Activated T-helper 1 cell treated with anti-CD3 and anti-CD28 coated beads, Interleukin-2, amount 50 U/mL, for 16 hours (primary cell): ENCODE measurements at places on chromosomes 6 and 20.

DNA sequence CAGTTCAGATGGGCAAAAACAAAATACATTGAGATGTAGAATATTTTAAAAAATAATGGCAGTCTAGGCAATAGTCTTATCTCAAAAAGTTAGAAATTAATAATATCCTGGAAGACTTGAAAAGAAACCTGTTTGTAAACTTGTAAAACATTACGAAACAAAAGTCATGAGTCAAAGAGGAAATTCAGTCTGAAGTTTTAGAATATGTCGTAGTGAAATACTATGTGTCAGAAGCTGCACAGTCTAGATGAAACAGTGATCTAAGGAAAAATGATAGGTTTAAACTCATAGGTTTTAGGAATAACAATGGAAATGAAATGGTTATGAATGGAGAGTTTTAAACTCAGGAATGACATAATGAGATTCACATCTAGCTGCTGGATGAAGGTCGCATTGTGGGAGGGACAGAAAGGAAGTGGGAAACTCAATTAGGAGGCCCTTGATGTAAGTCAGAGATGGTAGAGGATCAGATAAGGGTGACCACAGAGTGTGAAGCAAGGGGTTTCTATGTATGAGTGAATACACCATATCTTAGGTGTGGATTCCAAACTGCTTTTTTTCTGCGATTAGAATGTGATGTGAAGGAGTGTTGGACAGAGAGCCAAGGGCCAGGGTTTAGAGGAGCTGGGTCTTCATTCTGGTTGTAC lies 2.8 kb downstream of the SNRPB2 start:
- no peak for DNase-seq

DNA sequence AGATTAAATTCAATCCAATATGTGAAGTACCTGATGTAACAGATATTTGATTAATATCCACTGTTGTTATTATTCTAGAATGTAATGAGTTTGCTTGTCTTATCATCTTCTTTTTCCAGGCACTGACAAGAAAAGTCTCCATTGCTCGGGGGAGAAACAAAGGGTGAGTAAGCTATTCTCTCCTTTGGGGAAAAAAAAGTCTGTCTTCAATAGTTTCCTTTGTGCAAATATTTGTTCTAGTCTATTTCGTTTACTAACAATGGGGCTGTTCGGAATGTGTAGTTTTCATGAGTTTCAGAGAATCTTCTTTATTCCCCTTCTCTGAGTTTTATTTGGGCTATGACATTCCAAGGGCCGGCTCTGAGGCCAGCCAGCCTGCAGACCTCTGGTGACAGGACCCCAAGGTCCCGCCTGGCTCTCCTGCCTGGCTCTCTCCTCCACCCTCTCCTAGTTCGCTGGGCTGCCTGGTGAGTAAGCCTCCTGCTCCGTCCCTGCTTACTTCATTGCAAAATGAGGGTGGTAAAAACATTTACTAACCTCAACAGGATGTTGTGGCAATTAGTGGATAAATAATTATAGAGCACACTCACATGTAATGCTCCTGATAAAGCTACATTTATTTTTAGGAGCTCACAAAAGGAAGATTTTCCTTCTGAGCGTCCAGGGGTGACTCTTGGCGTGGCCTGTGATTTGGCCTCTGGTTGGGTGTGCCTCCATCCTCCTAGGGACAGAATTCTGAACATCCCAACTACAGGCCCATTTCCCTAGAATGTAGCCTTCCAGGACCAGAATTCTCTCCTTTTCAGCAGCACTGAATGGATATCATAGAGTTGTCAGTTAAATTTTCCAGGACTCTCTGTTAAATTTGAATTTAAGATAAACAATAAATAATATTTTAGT lies 43.1 kb upstream of the SNX9 start:
- DNase-seq = no peak

DNA sequence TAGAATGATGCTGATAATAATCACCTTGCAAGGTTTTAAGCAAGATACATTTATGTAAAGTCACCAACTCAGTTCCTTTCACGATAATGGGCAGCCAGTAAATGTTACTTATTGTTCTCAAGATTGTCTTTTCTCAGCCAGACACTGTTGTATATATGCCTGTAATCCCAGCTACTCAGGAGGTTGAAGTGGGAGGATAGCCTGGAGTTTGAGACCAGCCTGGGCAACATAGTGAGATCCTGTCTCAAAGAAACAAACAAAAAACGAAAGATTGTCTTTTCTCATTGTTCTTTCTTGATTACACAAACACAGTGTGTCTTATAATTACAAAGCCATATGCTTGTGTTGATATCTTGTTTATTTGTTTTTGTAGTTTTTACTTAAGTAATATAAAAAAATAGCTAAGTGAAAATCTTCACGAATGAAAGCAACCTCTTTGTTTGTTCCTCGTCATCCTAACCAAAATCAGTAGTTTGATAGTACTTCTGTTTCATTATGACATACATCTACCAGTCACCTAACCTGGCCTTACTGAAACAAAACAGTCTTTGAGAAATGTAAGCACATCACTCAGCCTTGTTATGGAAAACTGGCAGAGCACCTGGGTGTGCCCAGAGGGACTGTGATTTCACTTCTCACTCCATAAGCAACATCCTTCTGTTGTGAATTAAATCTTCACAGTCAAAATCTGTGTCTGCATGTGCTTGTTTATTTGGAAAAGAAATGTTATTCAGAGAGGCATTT lies 436.2 kb upstream of the SOX4 start:
- no peak for DNase-seq

DNA sequence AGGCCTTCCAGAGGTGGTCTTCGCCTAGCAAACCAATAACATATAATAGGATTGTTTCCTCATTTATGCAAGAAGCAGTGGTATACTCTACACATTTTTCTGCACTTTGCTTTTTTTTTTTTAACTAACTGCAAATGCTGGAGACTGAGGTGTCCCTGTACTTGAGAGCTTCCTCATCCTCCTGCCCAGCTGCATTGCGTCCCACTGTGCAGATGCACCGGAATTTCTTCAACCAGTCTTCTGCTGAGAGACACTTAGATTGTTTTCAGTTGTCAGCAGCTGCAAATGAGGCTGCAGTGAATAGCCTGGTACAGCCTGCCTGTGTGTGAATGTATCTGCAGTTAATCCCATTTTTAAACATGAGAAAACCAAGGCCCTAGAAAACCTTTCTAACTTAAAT lies 11.5 kb downstream of the FGD2 start:
- no peak for DNase-seq

DNA sequence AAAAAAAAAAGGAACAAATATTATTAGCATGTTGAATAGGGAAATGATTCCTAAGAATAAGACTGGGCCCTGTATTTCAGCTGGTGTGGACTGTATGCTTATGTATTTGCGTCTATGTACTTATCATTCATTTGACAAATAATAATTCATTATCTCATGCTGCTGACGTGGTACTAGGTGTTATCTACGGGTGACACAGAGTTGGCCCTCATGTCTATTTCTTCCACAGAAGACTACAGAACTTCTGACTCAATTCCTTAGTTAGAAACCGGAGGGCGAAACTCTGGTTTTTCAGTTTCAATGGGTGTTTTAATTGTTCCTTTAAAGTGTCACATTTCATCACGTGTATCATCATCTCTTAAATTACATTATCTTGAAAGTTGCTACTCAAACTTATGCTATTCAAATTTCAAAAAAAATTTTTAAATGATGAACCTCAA lies 305.9 kb downstream of the CLIC5 start:
- DNase-seq = no peak

GRCh38 chr6:44024574-44025219 lies 102.6 kb downstream of the MRPL14 start:
- DNase-seq = no peak

DNA sequence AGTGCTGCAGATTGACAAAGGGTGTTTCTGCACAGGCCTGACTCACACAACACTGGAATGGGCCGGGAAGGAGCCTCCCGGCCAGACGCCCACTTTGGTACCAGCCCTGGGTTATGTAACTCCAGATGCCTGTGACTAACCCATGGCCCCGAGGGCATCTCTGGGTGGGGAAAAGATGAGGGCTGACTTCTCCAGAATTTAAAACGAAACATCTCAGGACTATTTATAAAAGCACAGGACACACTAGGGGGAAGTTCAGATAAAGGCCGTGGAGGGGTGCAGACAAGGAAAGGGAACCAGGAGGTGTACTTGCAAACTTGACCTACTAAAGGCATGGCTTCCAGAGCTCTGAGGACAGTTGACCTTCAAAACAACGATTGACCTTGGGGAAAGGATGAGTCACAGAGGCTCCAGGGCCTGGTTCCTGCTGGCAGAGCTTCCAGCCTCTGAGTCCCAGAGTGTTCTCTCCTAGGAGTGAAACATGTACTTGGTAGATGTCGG lies 196.9 kb downstream of the NFATC2 start:
- DNase-seq = no peak

- DNase-seq = no peak
Measured at GRCh38 chr6:133160536-133160935, 80.6 kb upstream of the EYA4 start.

DNA sequence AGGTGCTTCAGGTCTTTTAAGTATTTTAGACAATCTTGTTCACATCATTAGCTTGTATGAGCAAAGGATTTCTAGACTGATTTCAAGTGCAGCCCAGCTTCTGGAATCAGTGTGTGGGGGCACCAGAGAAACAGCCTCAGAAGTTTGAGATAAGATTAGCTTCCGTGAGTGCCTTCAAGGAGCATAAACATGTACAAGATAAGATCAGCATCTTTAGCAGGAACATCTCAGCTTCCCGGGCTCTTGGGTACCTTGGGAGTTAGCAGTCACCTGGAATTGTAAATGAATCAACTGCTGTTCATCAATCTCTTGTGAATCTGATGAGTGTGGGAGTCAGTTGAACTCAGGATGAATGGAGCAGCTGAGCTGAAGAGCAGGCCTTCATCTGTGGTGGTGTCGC lies 12.0 kb upstream of the CITED2 start:
- DNase-seq = no peak

DNA sequence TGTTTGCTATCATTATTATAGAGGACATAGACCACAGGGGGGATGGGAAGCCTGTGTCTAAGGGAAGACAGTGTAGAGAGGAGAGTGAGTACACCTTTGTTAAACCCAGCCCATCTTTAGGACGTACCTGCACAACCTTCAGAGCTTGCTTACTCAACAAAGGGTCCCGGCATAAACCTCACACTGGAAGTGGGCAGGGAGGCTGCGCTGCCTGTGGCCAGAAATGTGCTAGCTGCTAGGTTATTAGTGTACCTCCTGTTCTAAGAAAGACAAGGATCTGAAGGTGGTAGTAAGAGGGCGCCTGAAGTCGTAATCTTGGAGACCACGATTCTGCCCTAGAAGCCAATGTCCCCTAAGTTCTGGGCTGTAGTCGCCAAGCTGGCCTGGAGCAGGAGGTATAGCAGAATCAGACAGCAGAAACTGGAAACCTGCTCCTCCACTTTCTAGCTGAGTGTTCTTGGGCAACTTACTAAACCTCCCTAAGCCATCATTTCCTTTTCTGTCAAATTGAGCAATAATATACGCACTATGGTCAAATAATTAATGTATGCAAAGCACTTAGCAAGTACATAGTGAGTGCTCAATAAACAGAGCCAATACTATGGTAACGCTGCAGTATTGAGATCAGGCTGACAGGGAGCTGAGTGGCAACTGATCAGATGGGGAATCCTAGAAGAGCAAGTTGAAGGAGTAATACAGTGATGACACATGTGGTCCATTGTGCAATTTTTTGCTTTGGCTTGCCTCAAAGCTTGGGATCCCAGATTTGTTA lies 16.8 kb upstream of the AKIRIN2 start:
- DNase-seq = no peak

GRCh38 chr6:125097186-125097585 lies 56.4 kb upstream of the TPD52L1 start:
- DNase-seq = no peak

- DNase-seq = no peak
Measured at GRCh38 chr20:4545526-4545925, 176.2 kb upstream of the PRND start.

DNA sequence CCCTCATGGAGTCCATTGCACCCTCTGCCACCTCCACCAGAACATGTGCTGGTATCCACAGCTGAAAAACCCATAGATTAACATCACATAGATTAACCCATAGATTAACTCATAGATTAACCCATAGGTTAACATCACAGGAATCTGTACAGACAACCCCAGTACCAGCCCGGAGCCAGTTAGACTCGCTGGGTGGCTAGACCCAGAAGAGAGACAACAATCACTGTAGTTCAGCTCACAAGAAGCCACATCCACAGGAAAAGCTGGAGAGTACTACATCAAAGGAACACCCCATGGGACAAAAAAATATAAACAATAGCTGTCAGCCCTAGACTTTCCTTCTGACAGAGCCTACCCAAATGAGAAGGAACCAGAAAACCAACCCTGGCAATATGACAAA lies 25.1 kb downstream of the SERPINB9 start:
- DNase-seq = no peak

GRCh38 chr20:39378776-39379175 lies 416.6 kb downstream of the DHX35 start:
- DNase-seq = no peak

DNA sequence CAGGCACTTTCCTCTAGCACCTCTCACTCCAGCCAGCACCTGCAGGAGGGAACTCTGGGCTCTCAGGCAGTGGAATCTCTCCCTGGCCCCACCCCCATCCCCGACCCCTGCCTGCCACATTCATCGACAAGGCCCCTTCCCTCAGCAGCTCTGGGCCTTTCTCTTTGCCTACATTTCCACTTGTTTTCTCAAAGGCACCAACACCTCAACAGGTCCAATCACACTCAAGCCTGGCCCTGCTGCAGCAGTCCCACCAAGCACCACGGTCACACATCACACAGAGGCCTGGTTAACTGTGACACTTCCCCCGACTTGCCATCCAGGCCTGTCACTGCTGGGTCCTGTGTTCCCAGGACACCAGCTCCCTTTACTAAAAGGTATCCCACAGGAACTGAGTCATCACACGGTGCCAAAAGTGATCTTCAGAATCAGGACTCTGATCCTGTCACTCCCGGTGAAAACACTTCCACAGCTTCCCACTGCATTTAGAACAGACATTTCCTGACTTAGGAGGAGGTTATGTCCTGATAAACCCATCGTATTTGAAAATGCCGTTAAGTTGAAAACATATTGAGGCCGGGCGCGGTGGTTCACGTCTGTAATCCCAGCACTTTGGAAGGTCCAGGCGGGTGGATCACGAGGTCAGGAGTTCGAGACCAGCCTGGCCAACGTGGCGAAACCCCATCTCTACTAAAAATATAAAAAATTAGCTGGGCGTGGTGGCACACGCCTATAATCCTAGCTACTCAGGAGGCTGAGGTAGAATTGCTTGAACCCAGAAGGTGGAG lies 54.9 kb downstream of the MYH7B start:
- DNase-seq = no peak

- no peak for DNase-seq
Measured at GRCh38 chr20:10336959-10337729, 96.9 kb downstream of the MKKS start.

DNA sequence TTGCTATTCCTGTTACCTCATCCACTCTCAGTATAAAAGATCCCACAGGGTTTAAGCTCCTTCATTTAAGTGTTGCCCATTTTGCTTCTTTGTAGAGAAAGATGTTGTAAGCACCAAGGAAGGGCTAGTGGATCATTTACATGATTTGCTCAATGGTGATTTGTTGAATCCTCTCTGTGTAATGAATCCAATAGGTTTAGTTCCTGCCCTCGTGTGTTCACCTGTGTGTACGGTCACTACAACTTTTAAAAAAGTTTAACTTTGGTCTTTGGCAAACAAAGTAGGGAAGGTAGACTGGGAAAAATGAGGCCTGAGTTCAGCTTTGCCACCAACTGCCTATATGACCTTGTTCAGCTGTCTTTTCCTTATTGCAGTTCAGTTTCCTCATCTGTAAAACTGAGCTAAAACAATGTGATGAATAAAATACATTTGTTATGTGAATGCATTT lies 51.5 kb downstream of the DHX35 start:
- DNase-seq = no peak

- no peak for DNase-seq
Measured at GRCh38 chr20:41394081-41394480, 27.5 kb upstream of the EMILIN3 start.

- DNase-seq = no peak
Measured at GRCh38 chr6:169145991-169146501, 107.6 kb downstream of the THBS2 start.
